ENCODE measurements at places on chromosomes 1 and 21.

DNA sequence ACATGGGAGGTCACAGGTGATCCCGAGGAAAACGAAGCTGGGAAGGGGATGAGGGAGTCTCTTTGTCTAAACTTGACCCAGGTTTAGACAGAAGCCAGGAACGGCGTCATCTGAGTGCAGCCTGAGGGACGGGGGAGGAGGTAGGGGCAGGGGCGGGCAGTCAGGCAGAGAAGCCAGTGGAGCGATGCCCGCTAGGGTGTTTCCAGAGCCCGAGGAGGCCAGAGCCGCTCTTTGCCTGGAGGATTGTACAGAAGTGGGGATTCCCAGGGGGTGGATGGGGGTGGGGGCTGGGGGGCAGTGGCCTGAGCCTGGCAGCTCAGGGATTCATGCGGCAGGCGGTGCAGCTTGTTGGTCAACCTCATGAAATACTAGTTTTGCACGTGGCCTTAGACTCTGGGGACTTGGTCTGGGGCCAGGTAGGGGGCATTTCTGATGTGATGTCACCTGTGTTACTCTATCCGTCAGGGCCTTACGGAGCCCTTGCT is 58.4 kb downstream of the VPS26C start:
- no peak for DNase-seq

DNA sequence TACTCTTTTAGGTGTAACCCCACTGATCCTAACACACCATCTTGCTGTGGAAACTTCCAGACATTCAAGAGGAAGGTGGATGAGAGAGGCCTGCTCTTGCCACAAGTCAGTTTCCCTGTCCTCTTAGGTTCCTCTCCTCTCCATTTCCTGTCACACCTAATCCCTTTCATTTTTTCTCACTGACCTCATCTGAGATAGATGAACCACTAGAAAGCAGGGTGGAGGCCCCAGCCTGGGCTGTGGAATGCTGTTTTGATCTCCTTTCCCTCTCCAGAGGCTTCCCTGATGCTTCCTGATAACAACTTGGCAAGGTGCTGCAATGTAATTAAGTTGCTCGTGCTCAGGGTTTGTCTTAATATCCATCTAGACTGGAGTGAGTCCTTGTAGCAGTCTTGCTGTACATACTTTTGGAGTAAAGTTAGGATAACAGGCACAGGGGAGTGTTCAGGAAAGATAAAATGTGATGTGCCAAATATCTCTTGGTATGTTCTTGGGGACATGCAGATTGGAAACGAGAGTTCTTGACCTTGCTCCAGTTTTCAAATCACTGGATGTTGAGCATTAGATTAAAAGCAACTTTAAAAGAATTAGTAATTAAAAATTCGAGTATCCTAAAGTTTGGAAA is 11.2 kb downstream of the LRRC42 start:
- no peak for DNase-seq

GRCh38 chr1:31700468-31701090 is 3.2 kb downstream of the COL16A1 start:
- DNase-seq: no peak

DNA sequence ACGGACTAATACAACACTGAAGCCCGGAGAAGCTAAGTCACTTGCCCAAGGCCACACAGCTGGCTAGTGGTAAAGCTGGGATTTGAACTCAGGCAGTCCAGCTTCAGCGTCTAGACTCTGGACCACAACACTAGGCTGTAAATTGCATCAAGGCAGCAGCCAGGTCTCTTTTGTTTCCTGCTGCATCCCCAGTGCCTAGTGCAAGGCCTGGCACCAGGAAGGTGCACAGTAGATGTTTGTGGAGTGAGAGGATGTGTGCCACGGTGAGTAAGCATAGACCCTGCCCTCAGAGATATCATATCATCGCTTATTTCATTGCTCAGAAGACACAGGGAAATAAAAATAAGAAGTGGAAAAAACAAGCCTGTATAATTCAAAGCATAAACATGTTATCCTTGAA is 40.9 kb downstream of the IGSF21 start:
- DNase-seq: no peak
